ENCODE measurements at places on chromosomes 1 and 21. TPM values are rescaled to one million over a fixed set of nuclear protein-coding genes. Genes with fewer than 3 reads are reported as not detected.

The PEX11B gene
- total RNA-seq = 24.7 TPM

- DNase-seq = no peak
Observed at GRCh38 chr1:983798-984475, 2.0 kb upstream of the PERM1 start.

DNA sequence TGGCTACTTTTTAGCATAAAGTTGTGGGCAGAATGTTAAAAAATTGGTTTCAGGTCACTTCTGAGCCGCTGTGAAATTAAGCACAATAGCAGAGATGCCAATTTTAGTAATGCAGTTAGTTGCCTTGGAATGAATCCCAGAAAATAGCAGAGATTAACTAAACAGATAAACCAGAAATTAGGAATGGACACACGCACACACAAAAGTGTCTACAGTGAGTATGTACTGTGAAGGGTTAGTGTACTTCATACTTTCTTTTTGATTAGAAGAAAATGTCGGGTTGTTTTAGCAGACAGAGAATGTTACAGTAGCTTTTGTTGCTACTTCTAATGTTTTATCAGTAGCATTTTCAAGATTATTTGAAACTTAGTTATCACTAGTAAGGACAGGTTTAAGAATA is 106.7 kb downstream of the LEPR start:
- DNase-seq = no peak

- DNase-seq = no peak
Observed at GRCh38 chr1:56320464-56321149, 258.8 kb downstream of the PLPP3 start.

DNA sequence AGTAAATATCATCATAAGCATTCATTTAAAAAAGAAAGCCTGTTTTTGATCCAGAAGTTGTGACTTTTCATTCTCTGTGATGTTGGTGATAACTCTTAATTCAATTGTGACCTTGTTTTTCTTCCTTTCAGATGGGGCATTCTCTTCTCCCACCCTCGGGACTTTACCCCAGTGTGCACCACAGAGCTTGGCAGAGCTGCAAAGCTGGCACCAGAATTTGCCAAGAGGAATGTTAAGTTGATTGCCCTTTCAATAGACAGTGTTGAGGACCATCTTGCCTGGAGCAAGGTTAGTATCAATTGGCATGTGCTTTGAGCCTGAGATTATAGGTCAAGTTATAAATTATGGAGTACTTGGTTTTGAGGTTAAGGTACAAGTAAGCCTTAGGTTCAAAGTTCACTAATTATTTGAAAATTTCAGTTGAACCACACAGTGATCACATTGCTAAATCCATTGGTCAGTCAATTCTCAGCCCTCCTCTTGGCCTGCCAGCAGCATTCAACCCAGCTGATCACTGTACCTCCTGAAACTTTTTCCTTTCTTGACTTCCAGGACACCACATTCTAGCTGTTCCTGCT is 4.1 kb downstream of the PRDX6 start:
- no peak for DNase-seq
